Dorsolateral prefrontal cortex (tissue), 122 donors: ENCODE measurements at places on chromosomes 3 and 15.
A peak's percentile ranks its signal among the peaks of the same experiment; 100 is the strongest.

DNA sequence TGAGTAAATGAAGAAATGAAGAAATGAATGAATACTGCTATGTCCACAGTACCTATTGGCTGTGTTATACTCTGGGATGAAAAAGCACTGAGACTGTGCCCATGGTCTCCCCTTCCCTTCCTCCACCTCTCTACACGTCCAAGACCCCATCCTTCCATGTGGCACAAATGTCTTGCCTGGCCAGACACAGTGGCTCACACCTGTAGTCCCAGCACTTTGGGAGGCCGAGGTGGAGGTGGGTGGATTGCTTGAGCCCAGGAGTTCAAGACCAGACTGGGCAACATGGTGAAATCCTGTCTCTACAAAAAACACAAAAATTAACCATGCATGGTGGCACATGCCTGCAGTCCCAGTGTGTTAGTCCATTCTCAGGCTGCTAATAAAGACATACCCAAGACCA, 200.1 kb downstream of the FAM43A start:
- DNase-seq: no peak

DNA sequence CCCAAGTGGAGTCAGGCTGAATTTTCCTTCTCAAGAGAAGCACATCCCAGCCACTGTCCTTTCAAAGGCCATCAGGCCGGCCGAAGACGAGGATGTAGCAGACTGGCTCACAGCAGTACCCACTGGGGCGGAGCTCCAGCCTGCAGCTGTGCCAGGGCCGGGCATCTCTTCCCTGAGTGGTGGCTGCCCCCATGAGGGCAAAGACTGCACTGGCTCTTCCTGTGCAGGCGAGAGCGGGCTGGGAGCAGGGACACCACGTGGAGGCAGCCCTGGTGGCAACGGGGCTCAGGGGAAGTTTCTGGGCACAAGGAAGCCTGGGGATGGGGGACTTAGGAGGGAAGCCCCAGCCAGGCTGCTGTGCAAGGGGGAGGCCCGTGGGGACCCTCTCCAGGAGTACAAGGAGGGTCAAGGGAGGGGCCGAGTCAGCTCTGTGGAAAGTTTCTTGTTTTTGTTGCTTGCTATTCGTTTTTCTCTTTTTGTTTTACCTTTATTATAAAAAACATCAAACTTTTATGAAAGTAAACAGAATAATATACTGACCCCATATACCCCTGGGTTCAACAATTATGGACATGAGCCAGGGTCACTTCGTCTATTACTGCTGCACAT, 66.1 kb downstream of the RPN1 start:
- DNase-seq: peak; percentile 71

DNA sequence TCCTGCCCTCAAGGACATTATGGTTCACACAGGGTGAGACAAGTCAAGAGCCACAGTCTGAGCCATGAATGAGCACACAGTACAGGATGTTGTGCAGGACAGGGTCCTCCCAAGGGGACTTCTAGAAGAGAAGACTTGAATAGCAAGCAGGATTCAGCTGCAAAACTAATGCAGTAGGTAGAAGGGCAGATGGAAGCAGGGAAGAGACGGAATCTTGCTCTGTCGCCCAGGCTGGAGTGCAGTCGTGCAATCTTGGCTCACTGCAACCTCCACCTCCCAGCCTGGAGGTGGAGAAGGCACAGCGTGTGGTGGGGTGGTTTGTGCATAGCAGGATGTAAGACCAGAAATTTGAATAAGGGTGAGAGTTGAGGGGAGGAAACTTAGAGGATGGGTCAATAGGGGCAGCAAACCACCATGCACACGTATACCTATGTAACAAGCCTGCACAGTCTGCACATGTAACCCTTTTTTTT, 8.0 kb downstream of the BCL2L10 start:
- DNase-seq: no peak

DNA sequence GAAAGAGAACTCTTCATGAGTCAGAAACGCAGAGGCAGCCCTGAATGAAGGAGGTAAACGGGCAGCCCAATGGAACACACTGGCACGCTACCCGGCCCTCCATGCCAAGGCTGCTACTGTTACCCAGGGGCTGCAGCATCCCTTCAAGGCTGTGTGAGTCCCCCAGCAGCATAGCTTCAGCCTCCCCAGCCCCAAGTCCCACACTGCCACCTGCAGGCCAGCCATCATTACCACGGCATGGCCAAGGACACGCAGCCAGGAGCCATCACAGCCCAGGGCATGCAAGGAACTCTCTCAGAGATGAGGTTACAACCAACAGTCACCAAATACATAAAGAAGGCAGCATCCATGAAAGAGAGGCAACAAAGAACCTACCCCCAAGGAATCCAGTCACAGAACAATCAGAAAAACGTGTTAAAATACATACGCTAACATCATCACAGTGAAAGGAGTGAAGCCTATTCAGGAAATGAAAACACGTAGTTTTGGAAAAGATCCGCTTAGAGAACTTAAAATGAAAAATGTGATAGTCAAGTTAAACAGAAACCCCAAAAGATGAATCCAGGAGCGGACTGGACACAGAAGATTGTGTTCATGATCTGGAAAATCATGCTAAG, 22.4 kb downstream of the PLA2G4F start:
- peak; percentile 28 for DNase-seq

- no peak for DNase-seq
These were observed 70.9 kb upstream of the MME start for GRCh38 chr3:155009217-155009616.

- DNase-seq: no peak
These were observed 158.8 kb upstream of the IQSEC1 start for GRCh38 chr3:13231781-13232666.

DNA sequence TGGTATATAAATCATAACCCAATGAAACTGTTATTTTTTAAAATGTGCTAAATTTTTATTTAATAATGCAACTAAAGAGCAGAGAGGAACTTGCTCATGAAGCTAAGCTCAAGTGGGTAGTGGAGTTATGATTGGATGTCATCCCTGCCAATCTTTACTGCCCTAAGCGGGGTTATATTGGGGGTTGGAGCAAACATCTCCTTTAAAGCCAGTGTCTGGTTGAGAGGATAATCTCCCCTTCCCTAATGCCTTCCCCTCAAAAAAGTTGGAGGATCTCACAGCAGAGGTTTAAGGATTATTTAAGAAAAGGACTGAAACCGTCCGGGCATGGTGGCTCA, 32.1 kb upstream of the CLASP2 start:
- no peak for DNase-seq

DNA sequence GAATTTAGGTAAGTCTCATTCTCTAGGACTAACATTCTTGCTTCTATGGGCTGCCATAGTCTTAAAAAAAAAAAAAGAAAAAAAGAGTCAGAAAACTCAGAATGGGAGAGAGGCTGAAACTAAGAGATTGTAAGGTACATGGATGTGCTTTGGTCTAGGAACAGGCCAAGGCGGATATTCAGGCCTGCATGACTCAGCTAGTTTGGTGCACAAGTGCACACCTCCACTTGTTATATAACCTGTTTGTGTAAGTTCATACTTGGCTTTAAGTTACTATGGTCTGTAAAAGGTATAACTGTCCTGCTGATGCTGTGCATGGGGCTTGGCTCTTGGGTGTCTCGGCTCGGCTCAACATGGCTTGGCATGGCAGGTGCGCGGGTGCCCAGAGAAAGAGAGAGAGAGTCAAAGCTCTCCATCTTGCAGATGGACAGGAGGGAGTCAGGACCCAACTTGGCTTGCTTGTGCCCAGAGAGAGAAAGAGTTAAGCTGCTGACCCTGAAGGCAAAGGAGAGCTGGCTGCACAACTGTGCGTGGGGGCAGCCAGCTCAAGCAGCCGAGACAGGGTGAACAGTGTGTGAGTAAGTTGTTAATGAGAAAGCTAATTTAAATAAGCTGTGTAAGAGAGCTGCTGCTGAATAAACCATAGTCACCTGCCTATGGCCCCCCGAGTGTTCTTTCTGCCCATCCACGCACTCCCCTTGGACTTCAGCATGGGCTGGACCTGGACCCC, 31.4 kb upstream of the CHRNB4 start:
- DNase-seq: no peak

DNA sequence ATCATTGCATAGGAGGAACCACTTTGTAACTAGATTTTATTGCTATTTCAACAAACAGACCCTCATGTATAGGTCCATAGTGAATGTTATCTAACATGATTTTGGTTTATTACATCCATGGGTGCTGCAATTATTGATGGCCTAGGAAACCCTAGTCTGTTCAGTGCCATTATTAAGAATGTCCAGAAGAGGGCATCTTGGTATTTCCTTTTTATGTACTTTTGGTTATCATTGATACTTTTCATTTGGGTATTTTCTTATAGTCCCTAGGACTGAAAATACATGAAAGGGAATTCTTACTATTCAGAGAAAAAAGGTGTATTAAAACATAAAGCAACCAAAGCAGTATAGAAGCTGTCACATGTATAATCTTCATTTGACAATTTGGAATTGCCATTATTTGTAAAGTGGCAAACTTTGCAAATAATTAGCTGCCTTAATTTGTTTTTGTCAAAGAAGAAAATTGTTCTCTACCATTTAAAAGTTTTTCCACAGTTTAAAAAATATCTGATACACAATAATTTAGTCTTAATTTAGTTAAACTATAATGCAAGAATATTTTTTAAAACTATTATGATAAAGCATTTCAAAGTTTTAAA, 48.7 kb downstream of the CNOT10 start:
- DNase-seq: no peak

DNA sequence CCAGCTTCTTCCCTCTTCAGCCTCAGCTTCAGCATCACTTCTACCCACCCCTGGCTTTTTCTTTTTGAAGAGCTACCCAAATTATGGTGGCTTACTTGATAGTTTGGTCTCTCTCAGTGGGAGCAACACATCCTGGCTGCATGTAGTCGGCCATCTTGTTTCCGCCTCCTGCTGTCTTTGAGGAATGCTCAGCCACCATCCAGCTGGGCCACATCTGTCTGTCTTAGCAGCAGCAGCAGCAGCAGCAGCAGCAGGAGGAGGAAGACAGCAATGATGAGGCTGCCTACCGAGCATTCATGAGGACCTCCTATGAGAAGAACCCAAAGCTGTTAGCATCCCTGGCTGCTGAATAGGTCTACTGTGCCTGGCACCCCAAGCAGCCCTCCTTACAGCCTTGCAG, 19.7 kb downstream of the IL16 start:
- DNase-seq: no peak
